Right lobe of liver (tissue), 6 donors: ENCODE measurements at places on chromosomes 12 and 14.

DNA sequence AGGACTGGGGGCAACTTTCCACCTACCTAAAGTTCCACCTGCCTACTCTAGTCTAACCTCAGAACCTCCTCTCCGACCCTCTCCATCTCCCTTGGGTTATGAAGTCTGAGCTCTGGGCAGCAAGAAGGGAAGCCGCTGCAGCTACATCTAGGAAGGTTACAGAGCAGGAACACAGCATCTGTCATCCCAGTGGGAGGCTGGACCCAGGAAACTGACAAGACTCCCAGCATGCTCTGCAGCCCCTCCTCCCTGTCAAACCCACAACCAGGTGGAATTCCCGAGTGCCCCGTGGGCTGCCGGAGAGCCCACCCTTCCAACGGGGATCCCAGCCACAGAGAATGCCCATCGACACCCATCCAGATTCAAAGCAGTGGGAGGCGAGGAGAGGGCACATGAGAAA, 2.1 kb downstream of the TESC start:
- no peaks in the 10 kb centered on the region for H3K36me3 ChIP-seq
- no peak for DNase-seq
- no peak overlapping the region for H3K27ac ChIP-seq

GRCh38 chr14:30193101-30193500, 265.5 kb upstream of the PRKD1 start:
- no peaks in the 10 kb centered on the region for H3K4me1 ChIP-seq
- no peaks in the 10 kb centered on the region for H3K27me3 ChIP-seq
- no peak for DNase-seq
- H3K27ac ChIP-seq: no peak overlapping the region
- no peak overlapping the region for H3K4me3 ChIP-seq

GRCh38 chr12:121432740-121433480, 33.0 kb downstream of the RNF34 start:
- no peaks in the 10 kb centered on the region for H3K4me1 ChIP-seq
- DNase-seq: no peak
- no peak overlapping the region for H3K27ac ChIP-seq
- H3K27me3 ChIP-seq: no peaks in the 10 kb centered on the region

DNA sequence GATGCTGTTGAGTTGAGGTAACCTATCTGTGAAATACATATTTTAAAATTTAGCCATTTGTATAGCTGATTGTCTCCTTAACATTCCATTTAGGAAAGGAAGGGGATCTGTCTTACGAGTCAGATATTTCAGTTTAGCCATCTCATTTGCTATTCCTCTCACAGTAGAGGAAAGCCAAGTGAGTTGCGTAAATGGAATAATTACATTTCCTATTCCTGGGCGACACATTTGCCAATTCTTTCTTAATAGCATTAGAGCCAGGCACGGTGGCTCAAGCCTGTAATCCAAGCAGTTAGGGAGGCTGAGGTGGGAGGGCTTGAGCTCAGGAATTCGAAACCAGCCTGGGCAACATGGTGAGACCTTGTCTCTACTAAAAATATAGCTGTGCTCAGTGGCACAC, 116.3 kb downstream of the TMX1 start:
- no peaks in the 10 kb centered on the region for H3K36me3 ChIP-seq
- H3K4me3 ChIP-seq: no peak overlapping the region
- no peak overlapping the region for H3K27ac ChIP-seq
- H3K27me3 ChIP-seq: no peaks in the 10 kb centered on the region

- H3K4me3 ChIP-seq: no peak overlapping the region
- no peaks in the 10 kb centered on the region for H3K36me3 ChIP-seq
- H3K27ac ChIP-seq: no peak overlapping the region
- DNase-seq: no peak
- no peaks in the 10 kb centered on the region for H3K4me1 ChIP-seq
These were observed 39.1 kb upstream of the GZMB start for GRCh38 chr14:24673059-24673458.

DNA sequence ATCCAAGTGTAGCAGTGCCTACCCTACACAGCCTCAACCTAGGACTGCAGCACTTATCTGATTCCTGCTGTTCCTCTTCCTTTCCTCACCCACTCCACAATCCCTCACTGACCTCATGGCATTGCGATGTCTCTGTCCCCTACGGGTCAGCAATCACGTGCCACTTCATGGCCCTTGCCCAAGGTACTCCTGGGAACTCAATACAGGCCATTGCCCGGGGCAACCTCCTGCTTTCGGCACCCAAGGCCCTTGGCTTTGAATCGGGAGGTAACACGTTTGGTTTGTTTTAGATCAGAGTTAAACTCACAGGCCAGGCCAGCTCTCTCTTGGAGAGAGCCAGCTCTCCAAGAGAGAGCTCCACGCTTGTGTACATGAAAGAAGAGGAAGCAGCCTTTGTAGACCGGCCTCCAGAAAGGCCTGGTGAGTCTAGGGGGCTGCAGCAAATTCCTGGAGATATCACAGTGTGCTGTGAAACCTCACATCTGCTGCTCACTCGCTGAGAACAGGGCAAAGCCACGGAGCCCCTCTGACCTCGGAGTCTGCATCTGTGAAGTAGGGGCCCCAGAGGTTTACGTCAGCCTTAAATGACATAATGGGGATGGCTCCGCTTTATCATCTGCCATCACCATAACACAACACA, 12.2 kb downstream of the CLMN start:
- H3K4me3 ChIP-seq: no peak overlapping the region
- peak overlapping the region; percentile 97 for H3K27ac ChIP-seq
- H3K4me1 ChIP-seq: peaks cover 81% of the 10 kb centered on the region
- H3K36me3 ChIP-seq: no peaks in the 10 kb centered on the region

DNA sequence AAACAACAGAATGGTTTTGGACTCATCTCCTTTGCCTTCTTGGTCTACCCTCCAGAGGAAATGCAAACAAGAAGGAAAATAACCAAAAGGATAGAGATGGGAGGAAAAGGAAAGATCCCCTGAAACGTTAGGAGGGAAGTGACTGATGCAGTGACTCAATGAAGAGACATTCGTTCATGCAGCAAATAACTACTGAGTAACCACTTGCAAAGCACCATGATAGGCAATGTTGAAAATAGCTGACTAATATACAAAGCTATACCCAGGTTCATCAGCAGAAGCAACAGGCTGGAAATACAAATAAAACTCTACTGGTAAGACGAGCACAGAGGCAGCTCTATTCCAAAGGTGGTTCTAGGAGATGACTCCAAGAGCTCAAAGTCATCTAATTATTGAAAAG, 41.8 kb downstream of the R3HDM2 start:
- no peaks in the 10 kb centered on the region for H3K36me3 ChIP-seq
- no peaks in the 10 kb centered on the region for H3K27me3 ChIP-seq
- no peak overlapping the region for H3K4me3 ChIP-seq
- no peaks in the 10 kb centered on the region for H3K4me1 ChIP-seq
- no peak overlapping the region for H3K27ac ChIP-seq

- H3K27me3 ChIP-seq: no peaks in the 10 kb centered on the region
- peaks cover 4% of the 10 kb centered on the region for H3K36me3 ChIP-seq
- H3K4me3 ChIP-seq: no peak overlapping the region
- no peaks in the 10 kb centered on the region for H3K4me1 ChIP-seq
- no peak overlapping the region for H3K27ac ChIP-seq
- no peak for DNase-seq
These were observed 1.7 kb downstream of the POLE start for GRCh38 chr12:132685400-132685799.

DNA sequence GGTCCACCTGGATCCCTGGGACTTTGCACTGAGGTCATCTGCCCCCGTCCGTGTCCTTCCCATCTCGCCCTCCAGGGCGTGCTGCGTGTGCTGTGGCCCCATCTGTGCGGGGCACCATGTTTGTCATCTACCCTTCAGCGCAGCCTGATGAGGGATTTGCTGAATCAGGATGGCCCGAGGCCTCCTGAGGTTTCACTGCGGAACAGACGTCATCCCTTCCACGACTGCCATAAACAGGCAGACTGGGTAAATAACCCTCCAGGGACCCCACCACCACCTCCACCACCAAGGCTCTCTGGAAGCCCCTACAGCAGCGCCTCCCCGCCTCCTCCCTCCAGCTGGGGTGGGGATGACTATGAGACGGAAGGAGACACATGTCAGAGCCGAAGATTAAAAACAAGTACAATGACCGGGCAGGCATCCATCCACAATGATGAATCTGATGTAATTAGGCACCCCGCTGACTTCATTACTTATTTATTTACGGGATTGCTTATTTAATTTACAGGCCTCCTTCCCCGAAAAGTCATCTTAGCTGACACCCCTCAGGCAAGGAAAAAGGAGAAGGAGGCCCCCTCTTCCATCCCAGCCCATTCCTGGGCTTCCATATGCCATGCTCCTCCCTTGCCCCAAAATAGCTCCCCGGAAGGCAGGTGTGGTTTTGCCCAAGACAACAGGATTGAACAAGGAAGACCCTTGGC, 39.4 kb downstream of the NCOR2 start:
- H3K27ac ChIP-seq: no peak overlapping the region
- H3K36me3 ChIP-seq: no peaks in the 10 kb centered on the region
- H3K4me3 ChIP-seq: no peak overlapping the region
- no peak for DNase-seq

DNA sequence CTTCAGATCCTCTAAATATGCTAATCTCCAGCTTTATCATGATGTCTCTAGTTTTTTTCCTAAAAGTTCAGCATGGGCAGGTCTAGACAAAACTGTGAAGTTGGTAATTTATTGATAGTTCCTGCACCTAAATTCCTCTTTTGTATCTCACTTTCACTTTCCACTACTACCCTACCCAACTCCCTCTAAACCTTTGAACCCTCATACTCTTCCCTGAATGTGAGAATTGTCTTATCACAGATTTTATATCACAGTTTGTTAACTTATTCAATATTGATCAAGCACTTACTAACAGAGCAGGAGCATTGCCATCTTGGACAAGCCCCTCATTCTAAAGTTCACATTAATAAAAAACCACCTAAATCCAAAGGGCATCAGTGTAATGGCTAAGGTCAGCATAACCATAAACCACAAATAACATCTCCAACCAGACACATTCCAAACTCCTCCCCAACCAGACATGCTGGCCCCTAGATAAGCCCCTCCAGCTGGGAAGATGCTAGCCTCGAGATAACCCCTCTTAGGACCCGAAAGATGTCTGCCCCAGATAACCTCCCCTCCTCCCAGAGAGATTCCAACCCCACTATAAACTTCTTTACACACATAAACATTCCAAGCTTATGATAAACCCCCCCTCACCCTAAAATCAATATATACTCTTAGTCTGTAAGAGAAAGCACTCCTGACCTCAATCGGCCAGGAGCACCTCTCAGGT, 78.7 kb downstream of the FSCB start:
- H3K27me3 ChIP-seq: no peaks in the 10 kb centered on the region
- no peaks in the 10 kb centered on the region for H3K4me1 ChIP-seq
- DNase-seq: no peak
- no peak overlapping the region for H3K27ac ChIP-seq
- no peak overlapping the region for H3K4me3 ChIP-seq

- H3K27ac ChIP-seq: no peak overlapping the region
- no peaks in the 10 kb centered on the region for H3K36me3 ChIP-seq
- H3K27me3 ChIP-seq: no peaks in the 10 kb centered on the region
- DNase-seq: no peak
- no peak overlapping the region for H3K4me3 ChIP-seq
- H3K4me1 ChIP-seq: no peaks in the 10 kb centered on the region
These were observed 66.2 kb downstream of the PTGER2 start for GRCh38 chr14:52380294-52380693.

- H3K27ac ChIP-seq: no peak overlapping the region
- DNase-seq: no peak
- no peaks in the 10 kb centered on the region for H3K27me3 ChIP-seq
- no peaks in the 10 kb centered on the region for H3K4me1 ChIP-seq
- H3K4me3 ChIP-seq: no peak overlapping the region
- no peaks in the 10 kb centered on the region for H3K36me3 ChIP-seq
These were observed 465.4 kb downstream of the FSCB start for GRCh38 chr14:44041700-44042099.

DNA sequence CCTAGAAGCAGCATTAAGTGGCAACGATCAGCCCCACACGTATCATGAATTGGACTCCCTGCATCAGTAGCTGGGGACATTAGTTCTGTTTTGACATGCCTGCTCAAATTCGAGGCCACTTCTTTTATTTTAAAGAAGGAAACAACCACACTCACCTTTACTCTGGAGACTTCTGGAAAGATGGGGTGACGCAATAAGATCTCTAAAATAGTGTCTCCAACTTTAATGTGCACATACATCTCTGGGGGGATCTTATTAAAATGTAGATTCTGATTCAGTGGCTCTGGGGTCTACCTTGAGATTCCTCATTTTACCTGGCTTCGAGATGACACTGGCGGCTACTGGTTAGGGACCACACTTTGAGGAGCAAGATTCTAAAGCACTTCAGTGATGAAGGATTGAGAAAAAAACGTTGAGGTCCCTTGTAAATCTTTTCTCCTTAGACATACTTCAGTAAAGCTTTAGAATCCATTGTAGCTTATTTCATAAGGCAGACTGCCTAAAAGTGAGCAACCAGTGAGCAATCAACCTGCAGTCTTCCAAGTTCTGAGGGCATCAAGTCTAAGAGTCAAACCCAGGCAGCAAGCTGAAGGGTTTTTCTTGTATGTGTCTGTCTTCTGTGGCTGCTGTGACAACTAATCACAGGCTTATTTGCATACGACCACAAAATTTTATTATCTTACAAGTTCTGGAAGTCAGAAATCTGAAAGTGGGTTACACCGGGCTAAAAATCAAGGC, 718.6 kb upstream of the TBX3 start:
- no peak for DNase-seq
- H3K4me3 ChIP-seq: no peak overlapping the region
- H3K27me3 ChIP-seq: no peaks in the 10 kb centered on the region
- H3K4me1 ChIP-seq: no peaks in the 10 kb centered on the region

GRCh38 chr12:66049538-66050282, 80.8 kb downstream of the LLPH start:
- no peak for DNase-seq
- H3K4me3 ChIP-seq: no peak overlapping the region
- peak overlapping the region; percentile 32 for H3K27ac ChIP-seq

DNA sequence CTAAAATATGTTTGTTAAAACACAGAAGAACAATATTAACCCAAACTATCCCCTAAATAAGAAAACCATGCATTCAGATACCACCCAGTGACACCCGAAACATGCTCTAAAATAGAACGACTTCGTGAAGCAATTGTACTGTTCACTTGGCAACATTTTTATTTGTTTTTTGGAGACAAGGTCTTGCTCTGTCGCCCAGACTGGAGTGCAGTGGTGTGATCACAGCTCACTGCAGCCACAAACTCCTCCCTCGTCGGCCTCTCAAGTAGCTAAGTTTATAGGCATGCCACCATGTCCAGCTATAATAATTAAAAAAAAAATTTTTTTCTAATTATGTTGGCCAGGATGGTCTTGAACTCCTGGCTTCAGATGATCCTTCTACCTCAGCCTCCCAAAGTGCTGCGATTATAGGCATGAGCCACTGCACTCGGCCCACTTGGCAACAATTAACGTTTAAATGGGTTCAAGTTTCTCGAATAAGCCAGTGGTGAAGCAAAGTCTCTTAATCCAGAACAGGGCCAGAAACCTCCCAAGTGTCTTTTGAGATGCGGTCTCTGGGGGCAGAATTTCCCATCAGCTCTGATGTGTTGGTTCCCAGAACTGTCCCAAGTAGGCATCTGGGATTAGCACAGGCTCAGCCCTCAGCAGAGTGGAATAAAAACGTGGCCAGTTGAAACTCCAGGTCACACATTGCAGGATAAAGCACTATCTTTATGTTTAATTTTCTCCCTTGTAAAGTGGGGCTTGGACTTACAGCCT, 74.5 kb downstream of the TMCC3 start:
- DNase-seq: peak; percentile 55
- H3K27ac ChIP-seq: no peak overlapping the region
- no peak overlapping the region for H3K4me3 ChIP-seq
- H3K36me3 ChIP-seq: no peaks in the 10 kb centered on the region
- no peaks in the 10 kb centered on the region for H3K4me1 ChIP-seq

- no peaks in the 10 kb centered on the region for H3K4me1 ChIP-seq
- DNase-seq: no peak
- H3K27me3 ChIP-seq: no peaks in the 10 kb centered on the region
- no peak overlapping the region for H3K4me3 ChIP-seq
These were observed 160.9 kb downstream of the SPTSSA start for GRCh38 chr14:34300882-34301734.
